ENCODE measurements at places on chromosomes 6 and 20.

GRCh38 chr6:12421596-12421995 lies 131.4 kb downstream of the EDN1 start:
- H3K4me1 ChIP-seq = no peaks in the 10 kb centered on the region
- H3K4me3 ChIP-seq = no peak overlapping the region
- no peak overlapping the region for H3K27ac ChIP-seq
- DNase-seq = no peak
- no peaks in the 10 kb centered on the region for H3K27me3 ChIP-seq

DNA sequence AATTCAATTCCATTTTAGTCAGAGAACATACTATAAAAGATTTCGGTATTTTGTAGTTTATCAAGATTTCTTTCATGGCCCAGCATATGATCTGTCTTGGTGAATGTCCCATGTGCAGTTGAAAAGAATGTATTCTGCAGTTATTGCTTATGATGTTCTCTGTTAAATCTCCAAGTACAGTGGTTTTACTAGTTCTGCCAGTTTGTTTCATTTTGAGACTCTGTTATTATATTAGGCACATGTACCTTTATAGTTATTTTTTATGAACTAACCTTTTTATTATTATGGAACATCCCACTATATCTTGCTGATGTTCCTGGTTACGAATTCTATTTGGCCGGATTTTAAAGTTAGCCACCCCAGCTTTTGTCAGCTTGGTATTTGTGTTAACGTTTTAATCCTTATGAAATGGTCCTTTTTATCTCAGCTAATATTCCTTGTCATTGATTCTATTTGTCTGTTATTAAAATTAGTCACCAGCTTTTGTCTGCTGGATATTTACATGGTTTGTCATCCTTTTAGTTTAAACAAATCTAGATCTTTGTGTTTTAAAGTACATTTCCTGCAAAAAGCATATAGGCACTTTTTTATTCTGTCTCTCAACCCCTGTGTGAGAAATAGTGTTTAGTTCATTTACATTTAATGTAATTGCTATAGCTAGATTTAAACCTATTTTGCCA lies 48.9 kb downstream of the VTA1 start:
- no peak overlapping the region for H3K4me3 ChIP-seq
- peak overlapping the region; percentile 81 for H3K27ac ChIP-seq
- H3K36me3 ChIP-seq = peaks cover 18% of the 10 kb centered on the region
- no peaks in the 10 kb centered on the region for H3K4me1 ChIP-seq

DNA sequence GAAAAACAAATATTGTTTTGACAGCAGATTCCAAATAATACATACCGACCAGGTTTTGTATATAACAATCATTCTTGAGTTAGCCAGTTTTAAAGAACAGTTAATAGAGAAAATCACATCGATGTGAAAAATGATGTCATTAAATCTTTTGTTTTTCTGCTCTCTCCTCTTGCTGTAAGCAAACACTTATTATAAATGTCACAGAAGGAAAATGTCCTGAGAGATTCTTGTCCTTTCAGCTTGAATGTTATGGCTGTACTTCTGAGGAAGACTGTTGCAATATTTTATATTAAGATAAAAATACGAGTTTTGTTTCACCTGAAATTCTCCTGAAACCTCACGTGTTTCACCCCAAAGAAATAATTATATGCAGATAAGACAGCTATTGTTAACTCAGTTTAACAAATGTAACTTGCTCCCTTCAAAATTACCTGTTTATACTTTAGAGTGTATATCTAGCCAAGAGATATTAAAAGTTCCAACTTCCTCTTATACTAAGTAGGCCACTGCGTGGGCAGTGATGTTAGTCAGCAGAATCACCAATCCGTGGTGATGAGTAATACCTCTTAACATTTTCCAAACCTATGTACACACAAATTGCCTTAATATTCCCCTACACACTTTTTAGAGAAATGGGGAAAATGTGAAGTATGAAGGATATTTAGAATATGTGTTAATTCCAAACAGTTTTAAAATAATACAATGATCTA lies 1111.4 kb upstream of the CITED2 start:
- no peaks in the 10 kb centered on the region for H3K27me3 ChIP-seq
- H3K36me3 ChIP-seq = peaks cover 5% of the 10 kb centered on the region
- peaks cover 12% of the 10 kb centered on the region for H3K4me1 ChIP-seq
- DNase-seq = no peak
- H3K4me3 ChIP-seq = no peak overlapping the region
- no peak overlapping the region for H3K27ac ChIP-seq

DNA sequence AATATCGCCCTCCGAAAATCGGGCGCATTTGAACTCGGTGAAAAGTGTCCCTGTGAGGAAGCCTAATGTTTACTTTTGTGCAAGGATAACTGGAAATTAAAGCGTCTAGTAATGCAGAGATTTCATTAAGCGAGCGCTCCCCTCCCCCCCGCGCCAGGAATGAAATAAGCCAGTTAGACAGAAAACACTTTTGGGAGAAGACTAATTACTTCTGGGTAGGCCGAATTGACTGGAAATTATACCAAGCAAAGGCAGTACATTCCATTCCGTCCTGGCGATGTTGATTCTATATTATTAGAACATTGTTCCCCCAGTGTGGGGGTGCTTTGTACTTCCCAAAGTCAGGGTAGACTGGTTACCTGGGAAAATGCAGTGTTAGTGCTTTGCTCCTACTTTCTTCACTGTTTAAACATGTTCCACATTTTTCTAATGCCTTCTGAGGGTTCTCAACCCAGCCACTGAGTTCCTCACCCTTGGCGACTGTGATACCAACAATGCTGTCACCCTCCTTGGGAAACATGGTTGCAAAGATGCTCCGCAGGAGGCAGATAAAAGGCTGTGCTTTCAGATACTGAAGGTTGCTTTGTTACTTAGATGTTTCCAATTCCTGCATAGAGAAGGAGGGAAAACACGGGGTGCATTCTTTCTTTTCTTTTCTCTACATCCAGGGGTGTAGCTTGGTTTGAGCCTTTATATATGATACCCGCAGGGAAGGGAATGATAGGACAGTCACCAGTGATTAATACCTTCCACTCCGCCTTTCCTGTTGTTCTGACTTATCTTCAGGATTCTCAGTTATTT lies 2.6 kb downstream of the GJA1 start:
- peak overlapping the region; percentile 98 for H3K27ac ChIP-seq
- H3K36me3 ChIP-seq = no peaks in the 10 kb centered on the region
- DNase-seq = no peak
- no peaks in the 10 kb centered on the region for H3K27me3 ChIP-seq
- H3K4me3 ChIP-seq = peak overlapping the region; percentile 97
- H3K4me1 ChIP-seq = peaks cover 54% of the 10 kb centered on the region

- peaks cover 8% of the 10 kb centered on the region for H3K36me3 ChIP-seq
- H3K4me1 ChIP-seq = peaks cover 27% of the 10 kb centered on the region
- DNase-seq = no peak
- no peak overlapping the region for H3K27ac ChIP-seq
- no peaks in the 10 kb centered on the region for H3K27me3 ChIP-seq
These were observed 175.1 kb downstream of the PLCB4 start for GRCh38 chr20:9243986-9244385.

DNA sequence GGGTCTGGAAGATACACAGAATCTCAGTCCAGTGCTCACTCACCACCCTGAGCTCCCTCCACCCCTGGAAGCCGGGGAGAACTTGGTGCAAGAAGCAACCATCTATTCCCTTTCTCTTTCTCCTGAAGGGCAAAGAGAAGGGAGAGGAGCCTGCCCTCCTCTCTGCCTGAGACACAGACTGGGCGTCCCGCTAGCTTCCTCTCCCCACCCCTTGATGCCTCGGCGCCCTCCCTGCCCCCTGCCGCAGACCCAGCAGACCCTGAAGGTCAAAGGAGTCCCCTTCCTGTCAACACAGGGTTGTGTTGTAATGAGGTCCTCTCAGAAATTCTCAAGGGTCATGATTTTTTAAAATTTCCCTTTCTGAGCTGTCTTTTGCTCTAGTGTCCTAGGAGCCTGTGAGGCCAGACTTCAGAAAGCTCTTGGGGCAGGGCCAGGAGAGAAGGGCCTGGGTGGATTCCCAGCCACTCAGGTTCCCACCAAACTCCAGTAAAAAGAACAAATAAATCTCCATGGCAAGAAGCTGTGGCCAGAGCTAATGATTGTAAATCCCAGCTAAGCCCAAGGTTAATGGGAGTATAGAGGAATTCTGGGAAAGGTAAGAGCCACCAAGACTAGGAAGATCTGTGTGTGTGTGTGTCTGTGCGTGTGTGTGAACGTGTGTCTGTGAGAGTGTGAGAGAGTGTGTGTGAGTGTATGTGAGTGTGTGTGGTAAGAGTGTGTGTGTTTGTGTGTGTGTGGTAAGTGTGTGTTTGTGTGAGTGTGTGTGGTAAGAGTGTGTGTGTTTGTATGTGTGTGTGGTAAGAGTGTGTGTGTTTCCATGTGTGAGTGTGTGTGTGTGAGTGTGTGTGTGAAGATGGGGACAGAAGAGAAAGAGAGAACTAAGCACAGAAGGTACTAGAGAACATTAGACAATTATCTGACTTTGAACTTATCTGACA lies 1.1 kb upstream of the JPH2 start:
- H3K4me1 ChIP-seq = peaks cover 17% of the 10 kb centered on the region
- peak overlapping the region; percentile 71 for H3K4me3 ChIP-seq
- peak overlapping the region; percentile 11 for H3K27ac ChIP-seq

GRCh38 chr6:20791944-20792343 lies 257.7 kb downstream of the CDKAL1 start:
- no peak overlapping the region for H3K27ac ChIP-seq
- no peaks in the 10 kb centered on the region for H3K4me1 ChIP-seq
- no peak overlapping the region for H3K4me3 ChIP-seq
- no peaks in the 10 kb centered on the region for H3K27me3 ChIP-seq

Data from neural crest cell (in vitro differentiated cells).